ENCODE measurements at places on chromosomes 2 and 18.

- no peak for DNase-seq
These were observed 7.0 kb downstream of the ASTL start for GRCh38 chr2:96131152-96131812.

DNA sequence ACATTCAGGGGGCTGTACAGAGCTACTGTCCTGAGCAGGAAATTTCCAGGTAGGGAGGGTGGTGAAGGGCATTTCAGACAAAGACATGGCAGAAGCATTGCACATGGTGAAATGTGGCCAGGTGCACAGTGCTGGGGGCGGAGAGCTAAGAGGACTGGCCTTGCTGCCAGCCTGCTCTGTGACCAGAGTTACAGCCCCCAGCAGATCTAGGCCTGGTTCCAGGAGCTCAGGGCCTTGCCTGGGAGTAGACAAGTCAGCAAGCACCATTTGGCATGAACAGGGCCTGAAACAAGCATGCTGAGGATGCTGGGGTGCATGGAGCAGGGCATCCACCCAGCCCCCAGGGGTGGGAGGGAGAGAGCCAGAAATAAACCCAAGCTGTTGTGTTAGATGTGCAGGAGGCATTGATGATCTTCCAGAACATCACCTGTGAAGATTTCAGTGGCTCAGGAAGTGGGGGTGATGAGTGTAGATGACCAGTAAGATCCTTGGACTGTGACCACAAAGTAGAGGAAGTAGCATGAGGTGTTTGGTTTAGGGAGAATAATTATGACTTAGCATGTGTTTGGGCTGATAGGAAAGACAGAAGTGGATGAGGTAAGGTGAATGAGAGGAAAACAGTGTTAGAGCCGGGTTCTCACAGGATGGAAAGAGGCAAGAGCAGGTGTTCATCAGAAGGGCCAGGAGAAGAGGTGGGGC, 61.1 kb downstream of the COA5 start:
- no peak for DNase-seq

GRCh38 chr2:74512744-74513604, 1.3 kb upstream of the TLX2 start:
- no peak for DNase-seq

DNA sequence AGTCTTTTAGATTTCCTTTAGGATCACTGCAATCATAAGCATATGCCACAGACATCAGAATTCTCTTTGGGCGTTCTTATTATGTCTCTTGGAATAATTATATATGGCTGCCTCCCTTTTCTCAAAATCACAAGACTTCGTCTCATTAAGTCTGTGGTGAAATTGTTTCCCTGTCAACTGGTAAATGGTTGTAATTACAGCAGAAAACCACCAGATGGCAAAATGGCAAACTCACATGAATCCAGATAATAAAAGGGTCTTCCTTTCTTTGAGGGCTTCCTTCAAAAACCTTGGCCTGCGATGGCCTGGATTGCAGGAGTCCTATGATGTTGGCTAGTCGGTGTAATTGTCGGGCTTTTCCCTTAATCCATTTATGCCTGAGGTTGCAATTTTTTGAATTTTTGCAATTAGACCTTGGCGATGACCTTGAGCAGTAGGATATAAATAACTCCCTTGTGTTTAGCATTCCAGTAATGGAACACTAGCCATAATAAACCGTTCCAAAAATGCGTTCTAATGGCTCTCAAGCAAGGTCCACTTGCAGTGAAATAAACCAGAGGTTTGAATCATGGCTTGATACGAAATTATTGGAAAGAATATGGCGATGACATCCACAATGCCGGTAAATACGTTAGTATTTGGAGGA, 656.4 kb downstream of the MBD2 start:
- peak; percentile 20 for DNase-seq

GRCh38 chr2:208017721-208018120, 7.6 kb downstream of the PLEKHM3 start:
- DNase-seq = no peak

- no peak for DNase-seq
These were observed 94.3 kb downstream of the TWIST2 start for GRCh38 chr2:238942080-238942725.

GRCh38 chr2:100257939-100258338, 64.4 kb downstream of the LONRF2 start:
- no peak for DNase-seq

DNA sequence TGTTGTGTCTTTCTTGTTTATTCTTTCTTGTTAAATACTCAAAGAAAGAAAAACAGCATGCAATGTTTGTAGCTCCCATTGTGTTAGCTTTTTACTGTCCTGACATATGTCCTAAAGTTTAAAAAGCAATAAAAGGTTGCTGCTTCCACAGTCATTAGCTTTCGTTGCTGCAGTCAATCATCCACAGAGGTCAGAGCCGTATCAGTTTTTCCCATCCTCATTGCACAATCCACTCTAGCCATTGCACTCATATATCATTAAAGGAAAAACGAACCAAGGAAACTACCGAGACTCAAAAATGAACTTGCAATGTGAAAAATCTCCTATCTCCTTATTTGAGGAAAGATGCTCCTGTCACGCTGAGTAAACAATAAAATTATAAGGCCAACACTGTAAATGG, 954.1 kb downstream of the DPP10 start:
- DNase-seq = no peak

GRCh38 chr2:210919128-210919527, 362.7 kb downstream of the CPS1 start:
- DNase-seq = peak; percentile 7

DNA sequence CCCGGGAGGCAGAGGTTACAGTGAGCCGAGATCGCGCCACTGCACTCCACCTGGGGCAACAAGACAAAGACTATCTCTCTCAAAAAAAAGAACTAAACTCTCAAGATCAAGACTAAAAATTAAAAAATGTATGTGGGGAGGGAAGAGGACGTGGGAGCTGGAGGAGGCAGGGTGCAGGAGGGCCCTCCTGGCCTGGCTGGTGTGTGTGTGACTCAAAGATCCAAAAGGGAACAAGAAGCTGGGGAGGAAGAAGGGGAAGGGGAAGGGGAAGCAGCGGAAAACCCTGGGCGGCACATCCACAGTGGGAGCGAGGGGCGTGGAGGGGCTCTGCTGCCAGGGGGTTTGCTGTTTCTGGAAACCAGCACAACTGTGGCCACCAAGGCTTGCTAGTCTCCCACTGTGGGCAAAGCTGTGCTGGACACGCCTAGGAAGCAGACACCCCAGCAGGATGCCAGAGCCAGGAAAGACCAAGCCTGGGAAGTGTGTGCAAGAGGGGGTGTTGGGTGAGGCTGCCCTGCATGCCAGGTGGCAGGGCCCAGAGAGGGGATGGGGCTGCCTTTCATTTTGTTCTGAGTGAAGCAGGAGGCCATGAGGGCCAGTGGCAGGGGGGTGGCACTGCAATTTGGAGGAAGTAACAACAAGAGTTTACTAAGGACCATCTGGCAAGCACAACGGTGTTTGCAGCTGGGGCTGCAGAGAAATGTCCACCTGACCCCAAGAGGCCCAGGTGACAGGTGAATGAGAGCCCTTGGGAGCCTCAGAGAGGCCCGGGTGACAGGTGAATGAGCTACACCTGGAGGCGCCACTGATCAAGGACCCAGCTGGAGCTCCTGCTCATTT, 44.5 kb downstream of the ANO7 start:
- no peak for DNase-seq

DNA sequence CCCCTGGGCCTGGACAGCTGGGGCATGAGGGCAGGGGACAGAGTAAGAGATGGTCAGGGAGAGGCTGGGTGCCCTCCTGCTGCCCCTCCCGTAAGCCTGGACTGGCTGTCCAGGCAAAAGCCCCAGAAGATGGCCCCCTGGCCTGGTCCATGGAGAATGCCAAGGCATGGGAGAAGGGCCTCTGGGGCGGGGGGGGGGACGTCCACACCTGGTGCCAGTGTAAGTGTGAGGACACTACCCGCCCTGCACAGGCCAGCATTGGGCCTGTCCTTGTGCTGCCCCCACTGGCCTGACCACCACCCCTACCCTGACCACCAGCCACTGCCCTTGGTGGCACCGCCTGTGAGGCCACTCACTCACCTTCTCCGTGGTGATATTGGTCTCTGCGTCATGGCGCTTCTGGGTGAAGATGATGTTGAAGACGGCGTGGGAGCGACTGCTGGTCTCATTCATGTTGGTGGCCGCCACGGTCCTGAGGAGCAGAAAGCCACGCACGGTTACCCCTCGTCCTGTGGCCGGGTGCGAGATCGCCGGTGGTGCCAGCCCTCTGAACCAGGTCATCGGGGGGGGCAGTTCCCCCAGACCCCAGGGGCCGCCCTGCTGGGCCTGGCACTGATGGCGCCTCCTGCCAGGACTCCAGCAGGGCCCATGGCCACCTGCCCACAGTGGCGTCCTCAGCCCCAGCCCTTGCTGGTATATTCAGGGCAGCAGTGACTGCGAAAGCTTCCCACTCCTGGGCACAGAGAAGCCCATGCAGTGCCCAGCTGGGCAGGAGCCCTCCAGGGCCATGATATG, 35.2 kb downstream of the KIF1A start:
- DNase-seq = no peak

Measured in COR-L47 (cell line).